ENCODE measurements at places on chromosomes 5 and 9.

DNA sequence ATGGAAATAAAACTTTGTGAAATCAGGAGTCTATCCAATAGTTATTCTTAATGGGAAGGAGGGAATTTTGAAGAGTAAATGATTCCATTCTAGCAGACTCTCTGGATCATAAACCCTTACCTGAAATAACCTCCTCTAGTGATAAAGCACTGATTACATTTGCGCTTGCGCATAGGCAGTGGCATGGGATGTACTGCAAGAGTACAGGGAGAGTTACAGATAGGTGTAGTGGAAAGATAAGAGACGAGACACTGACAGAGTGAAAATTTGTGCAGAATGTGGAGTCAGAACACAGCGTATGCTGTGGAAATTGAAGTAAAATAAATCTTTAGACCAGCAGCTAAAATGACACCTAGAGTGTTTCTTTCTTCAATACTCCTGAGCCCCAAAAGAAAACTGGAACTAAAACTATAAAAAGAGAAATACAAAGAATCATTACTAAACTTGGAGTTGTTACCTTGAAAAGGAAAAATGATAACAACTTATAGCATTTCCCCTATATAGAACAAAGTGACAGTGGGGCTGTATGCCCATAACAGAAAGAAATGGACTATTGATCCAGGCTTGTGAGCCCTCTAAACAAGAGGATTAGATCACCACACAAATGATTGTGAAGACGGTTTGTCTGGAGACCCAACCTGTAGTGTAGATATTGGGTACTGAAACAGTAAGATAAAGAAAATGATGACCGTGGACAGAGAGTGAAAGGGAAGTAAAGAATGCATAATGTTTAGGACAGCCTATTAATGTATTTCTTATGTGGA is 1471.2 kb upstream of the NUDT12 start:
- no peak for DNase-seq

GRCh38 chr5:3598207-3598606 is 2.6 kb downstream of the IRX1 start:
- DNase-seq = no peak

DNA sequence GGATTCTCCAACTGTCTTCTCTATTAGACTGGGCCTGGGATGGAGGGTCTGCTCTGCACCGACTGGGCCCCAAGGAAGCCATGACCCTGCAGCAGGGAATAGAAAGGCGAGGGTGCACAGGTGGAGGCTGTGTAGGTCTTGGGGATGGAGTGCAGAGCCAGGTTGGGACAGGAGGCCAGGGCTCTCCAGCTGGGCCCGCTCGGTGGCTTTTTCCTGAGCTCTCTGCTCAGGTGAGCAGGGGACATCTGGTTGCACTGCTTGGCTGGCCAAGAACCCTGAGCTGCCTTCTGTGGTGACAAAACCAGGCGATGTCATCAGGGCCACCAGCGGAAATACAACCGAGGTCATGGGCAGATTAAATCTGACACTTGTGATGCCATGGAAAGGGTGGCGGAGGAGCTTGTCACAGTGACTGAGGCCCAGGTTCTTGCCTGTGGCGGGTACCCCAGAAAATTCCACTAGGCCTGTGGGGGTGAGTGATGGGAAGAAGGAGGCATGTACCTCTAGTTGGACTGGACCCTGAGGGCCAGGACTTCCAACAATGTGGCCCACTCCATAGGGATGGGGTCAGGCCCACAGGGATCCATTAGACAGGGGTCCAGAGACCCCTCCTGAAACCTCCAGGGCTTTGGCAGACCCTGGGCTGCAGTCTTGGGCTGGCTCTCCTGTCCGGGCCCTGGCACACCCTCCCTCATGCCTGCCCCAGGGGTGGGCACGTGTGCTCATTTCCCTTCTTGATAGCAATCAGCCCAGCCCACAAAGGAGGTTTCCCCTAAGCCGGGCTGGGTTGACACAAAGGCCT is 4.4 kb upstream of the IL3 start:
- DNase-seq = no peak

DNA sequence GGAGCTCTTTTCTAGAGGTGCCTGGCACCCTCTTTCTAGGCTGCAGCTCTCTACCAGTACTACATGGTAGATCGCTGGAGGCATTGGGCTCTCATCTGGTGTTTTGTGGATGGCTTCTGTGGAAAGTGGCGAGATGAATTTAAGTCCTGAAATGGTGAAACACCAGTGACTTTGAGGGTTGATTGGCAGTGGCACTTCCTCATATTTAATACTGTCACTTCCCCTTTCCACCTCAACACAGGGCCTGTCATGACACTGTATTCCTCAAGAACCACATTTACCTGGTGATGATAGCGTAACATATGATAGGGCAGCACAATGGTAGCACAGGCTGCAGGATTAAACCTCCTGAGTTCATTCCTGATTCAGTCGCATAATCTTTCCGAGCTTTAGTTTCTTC is 132.1 kb downstream of the KDM4C start:
- DNase-seq = no peak

- no peak for DNase-seq
Measured at GRCh38 chr5:152264645-152265254, 140.3 kb downstream of the NMUR2 start.

DNA sequence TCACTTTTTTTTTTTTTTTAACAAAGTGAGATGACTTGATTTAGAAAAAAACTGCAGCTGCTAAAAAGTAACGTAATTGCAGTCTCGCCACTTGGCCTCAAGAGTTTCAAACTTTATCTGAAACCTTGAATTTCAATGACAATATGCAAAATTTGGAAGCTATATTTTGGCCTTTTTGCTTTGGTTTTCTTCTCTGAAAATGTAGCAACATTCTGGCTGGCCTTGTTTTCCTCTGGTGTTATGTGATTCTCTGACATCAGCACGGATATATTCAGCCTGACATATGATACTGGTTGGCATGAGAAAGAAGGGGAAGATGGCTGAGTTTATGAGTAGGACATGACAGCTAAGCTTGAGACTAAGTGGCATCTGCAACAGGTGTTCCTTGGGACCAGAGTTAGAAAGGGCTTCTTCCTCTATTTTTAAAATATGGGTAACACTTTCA is 136.5 kb downstream of the MEF2C start:
- DNase-seq = no peak

- DNase-seq = no peak
Measured at GRCh38 chr5:179733772-179734126, 1.1 kb downstream of the MAML1 start.

- no peak for DNase-seq
Measured at GRCh38 chr5:58341476-58341875, 118.4 kb downstream of the PLK2 start.

DNA sequence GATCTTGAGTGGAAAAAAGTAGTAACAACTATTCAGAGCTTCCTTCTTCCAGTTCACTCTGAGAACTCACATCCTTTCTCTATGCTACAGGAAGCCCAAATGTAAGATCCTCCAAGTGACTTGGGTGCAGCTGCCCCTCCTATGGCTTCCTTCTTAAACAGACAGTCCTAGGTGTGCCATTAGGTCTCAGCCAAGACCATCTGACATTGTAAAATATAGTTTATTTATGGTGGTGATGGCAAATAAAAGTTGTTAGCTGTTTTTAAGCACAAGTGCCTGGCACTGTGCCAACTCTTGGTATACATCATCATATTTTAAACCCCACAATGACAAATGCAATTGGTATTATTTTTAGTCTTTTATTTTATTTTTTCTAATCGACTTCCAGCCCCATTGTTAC is 58.1 kb downstream of the TMEM252 start:
- no peak for DNase-seq

GRCh38 chr5:109695005-109695926 is 5.5 kb downstream of the MAN2A1 start:
- no peak for DNase-seq

GRCh38 chr5:144085381-144085780 is 85.1 kb downstream of the YIPF5 start:
- DNase-seq = peak; percentile 23

DNA sequence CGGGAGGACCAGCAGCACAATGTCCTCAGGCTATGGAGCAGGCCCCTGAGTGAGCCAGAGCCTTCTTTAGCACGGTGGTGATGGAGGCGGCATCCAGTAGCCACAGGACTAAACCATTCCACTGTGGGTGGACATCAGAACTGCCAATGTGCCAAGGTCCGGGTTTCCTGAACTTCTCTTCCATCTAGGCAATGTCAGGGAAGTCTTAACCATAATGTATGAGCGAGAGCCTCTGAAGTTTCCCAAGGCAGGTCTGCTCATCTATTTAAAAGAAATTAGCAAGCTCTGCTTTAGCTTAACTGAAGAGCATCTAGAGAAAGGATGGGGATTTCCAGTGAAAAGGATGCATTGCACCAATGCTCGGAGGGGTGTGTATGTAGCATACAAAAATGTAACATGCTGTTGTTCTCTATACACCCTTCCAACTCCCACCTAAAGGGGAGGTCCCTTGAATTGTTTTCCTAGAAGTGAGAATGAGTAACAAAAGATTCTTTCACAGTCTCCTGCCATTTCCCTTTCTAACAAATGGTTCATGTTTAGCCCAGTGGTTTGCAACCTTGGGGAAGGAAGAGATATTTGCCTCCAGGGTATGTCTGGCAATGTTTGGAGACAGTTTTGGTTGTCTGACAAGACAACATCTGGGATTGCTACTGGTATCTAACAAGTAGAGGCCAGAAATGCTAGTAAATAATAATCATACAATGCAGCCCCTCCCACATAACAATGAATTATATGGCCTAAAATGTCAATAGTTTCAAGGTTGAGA is 6.1 kb upstream of the RXFP3 start:
- no peak for DNase-seq

- no peak for DNase-seq
Measured at GRCh38 chr5:59917121-59917520, 23.6 kb upstream of the PDE4D start.

- DNase-seq = no peak
Measured at GRCh38 chr5:145056800-145057199, 778.3 kb downstream of the PRELID2 start.

- DNase-seq = no peak
Measured at GRCh38 chr5:124124711-124125229, 612.8 kb downstream of the CSNK1G3 start.

DNA sequence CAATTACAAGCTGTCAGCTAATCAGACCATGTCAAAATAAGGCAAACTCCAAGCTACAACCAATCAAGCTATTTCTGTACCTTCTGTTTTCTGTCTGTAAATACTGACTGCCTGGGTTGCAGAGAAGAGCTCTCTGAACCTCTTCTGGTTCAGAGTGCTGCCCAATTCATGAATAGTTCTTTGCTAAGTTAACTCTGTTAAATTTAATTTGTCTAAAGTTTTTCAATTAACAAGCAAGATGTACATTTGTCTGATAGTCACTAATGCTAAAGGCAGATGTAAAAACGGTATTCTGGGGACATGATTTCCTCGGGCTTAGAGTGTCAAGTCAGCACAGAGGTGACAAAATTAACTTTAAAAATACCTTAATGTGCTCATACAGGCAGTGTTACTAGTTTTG is 408.3 kb upstream of the CLINT1 start:
- DNase-seq = no peak

GRCh38 chr5:166906991-166907713 is 1384.3 kb upstream of the WWC1 start:
- DNase-seq = peak; percentile 89

DNA sequence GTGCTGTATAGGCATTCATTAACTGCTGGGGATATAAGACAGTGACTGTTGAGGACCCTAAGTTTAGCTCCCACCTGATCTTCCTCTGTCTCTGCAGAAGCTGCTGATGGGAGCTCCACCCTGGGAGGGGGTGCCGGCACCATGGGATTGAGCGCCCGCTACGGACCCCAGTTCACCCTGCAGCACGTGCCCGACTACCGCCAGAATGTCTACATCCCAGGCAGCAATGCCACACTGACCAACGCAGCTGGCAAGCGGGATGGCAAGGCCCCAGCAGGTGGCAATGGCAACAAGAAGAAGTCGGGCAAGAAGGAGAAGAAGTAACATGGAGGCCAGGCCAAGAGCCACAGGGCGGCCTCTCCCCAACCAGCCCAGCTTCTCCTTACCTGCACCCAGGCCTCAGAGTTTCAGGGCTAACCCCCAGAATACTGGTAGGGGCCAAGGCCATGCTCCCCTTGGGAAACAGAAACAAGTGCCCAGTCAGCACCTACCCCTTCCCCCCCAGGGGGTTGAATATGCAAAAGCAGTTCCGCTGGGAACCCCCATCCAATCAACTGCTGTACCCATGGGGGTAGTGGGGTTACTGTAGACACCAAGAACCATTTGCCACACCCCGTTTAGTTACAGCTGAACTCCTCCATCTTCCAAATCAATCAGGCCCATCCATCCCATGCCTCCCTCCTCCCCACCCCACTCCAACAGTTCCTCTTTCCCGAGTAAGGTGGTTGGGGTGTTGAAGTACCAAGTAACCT is 22.1 kb downstream of the PCDHGC5 start:
- no peak for DNase-seq

DNA sequence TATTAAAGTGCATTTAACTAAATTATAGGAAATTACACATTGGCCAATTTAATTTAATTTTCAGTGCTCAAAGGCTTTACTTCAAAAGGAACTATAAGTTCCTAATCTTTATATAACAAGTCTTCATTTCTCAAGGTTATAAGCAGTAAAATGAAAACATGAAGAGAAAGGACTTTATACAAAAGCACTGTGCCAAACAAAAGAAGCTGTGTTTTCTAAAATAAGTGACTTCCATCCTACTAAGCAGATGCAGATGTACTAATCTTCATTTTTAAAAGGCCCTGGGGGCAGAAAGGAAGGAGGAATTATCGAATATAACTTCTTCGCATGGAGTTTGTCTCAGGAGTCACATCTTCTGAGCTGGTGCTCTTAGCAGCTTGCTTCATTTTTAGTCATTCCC is 81.4 kb downstream of the SHC3 start:
- no peak for DNase-seq

GRCh38 chr5:85017261-85017660 is 632.6 kb upstream of the EDIL3 start:
- no peak for DNase-seq

DNA sequence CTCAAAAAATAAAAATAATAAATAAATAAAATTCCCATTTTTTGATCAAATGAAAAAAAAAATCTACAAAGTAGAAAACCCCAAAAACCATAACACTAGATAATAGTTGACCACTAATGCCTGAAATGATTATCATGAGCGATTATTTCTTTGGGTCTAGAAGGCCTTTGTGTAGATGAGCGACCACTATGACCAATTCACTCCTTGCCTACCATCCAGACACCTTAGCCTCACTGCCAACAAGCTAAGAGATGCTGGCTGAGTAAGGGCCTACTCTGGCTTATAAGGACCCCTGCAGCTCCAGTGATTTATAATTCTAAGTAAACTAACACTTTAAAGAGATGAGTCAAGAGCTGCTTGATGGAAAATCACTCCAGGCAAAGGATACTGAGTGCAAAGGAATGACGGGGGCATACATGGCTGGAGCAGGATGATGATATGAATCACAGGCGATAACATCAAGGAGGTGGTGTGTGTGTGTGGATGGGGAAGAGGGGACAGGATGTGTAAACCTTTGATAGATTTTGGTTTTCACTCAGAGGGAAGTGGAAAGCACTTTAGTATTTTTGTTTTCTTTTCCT is 4.8 kb upstream of the F2RL1 start:
- DNase-seq = peak; percentile 92
